ENCODE measurements at places on chromosomes 3 and 15.

DNA sequence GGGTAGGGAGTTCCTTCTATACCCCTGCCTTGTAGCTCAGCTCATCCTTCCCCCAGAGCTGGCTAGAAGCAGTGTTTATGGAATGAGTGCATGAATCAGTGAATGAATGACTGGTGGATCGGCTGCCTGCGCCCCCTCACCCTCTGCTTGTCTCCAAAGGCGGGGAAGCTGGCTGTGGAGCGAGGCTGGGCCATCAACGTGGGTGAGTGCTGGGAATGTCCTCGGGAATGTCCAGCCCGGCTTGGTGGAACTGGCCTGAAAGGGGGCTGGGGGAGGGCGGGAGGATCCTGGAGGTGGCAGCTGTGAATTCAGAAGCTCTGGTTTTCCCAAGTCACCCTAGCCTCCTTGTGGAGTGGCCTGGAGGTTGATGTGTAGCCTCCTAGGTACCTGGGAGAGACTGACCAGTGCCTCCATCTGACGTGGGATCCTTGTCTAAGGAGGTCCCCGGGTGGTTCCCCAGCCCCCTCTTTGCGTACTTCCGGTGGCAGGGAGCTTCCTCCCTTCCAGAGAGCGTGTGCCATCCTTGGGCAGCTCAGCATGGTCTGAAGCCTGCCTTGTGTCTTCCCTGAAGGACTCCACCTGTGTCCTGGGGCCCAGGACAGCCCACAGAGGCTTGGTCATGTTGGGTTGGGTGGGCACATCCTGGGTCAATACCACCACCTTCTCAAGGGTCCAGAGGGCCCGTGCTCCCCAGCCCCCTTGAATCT lies 18.4 kb downstream of the HDAC11 start:
- no peak for DNase-seq

DNA sequence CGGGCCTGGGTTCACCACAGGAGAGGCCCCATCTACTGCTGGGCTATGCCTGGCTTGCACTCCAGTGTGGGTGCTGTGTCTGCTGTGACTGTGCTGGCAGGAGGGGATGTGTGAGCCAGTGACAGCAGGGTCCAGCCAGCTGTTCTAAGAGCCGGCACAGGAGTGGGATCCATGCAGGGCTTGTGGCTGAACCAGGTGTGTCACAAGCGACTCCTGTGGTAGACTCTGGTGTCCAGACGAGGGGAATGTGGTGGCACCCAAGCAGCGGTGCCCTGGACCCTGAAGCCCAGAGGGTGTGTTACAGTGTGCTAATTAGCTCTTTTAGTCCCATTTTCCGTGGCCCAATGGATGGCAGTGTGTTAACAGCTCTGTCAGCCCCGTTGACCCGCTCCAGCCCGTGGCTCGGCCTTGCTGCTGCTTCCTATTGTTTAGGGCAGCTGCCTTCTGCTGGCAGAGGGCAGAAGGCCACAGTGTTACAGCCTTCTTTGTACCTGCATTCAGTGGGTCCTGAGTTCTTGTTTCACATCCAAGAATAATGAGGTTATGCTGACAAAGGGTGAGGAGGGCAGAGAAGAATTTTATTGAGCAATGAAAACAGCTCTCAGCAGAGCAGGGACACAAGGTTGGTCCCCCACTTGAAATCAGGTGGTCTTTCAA lies 78.5 kb upstream of the RNU6-1 start:
- DNase-seq: no peak

DNA sequence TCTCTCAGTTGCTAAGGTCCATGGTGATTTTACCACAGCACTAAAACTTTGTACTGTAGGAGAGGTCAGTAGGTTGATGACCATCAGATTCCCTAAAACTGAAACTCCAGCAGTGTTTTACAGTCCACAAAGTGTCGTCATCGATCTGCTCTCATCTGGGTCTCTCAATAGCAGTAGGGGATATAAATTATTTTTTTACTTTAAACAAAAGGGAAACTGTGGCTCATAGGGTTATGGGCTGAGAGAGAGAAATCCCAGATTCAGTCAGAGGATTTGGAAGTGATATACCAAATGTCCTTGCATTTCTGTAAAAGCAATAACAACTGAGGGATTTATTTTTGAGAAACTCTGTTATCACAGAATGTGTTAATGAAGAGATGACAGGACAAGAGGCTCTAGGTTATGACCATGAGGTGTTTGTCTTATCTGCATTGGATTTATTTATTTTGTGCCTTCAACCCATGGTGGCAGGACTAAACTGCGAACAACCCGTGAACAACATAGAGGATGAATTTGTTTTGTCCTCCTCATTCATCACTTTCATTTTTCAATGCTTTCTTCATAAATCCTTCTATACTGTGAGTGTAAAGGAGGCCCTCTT lies 869.7 kb downstream of the OTOL1 start:
- DNase-seq: no peak

DNA sequence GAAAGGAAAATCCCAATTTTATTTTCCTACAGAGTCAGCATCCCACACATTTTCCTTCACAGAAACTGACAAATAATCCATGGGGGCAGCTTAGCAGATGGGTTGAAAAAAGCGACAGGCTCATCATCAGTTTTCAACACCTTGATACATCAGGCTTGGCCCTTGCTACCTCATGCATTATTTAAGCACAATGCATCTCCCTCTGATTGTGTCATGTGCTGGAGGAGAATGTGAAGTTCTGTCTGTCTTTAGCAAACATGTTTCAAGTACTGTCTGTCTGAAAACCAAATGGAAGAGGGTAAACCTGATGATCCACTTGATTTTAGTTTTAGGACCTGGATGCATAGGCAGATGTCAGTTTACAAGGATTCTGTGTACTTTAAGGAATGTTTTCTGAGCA lies 128.6 kb upstream of the ADAMTS9 start:
- DNase-seq: no peak

- peak; percentile 4 for DNase-seq
Measured at GRCh38 chr3:185583925-185584324, 2.2 kb upstream of the SENP2 start.

- DNase-seq: no peak
Measured at GRCh38 chr3:193701953-193702635, 109.1 kb downstream of the OPA1 start.

DNA sequence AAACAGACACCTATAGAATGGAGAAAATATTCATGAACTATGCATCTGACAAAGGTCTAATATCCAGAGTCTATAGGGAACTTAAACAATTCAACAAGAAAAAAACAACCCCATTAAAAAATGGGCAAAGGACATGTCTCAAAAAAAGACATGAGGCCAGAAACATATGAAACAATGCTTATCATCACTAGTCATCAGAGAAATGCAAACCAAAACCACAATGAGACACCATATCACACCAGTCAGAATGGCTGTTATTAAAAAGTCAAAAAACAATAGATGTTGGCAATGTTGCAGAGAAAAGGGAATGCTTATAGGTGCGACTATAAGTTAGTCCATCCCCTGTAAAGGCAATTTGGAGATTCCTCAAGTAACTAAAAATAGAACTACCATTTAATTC lies 11.4 kb upstream of the HDGFL3 start:
- no peak for DNase-seq

- DNase-seq: no peak
Measured at GRCh38 chr3:31213869-31214486, 318.7 kb upstream of the STT3B start.

GRCh38 chr3:117547956-117548550 lies 838.5 kb downstream of the TUSC7 start:
- no peak for DNase-seq

- no peak for DNase-seq
Measured at GRCh38 chr15:57705746-57706404, 639 bp upstream of the POLR2M start.

DNA sequence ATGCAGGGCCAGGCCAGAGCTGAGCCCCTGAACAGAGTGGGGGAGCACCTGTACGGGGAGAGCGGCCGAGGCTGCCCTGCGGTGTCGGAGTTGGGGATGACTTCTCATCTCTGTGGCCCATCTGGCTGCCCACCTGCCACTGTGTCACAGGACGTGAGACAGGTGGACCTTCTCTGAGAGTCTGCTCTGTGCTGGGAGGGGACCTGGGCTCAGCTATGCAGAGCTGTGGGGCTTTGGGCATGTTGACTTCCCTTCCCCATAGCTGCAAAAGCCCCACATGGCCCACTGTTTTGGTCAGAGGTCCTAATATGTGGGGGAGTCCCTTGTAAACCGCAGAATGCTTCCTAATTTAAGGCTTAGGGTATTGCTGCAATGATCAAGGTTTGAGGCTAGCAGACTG lies 68.0 kb upstream of the TRPM1 start:
- no peak for DNase-seq

- DNase-seq: no peak
Measured at GRCh38 chr3:78887029-78887428, 880.8 kb downstream of the ROBO1 start.

- DNase-seq: no peak
Measured at GRCh38 chr3:64268926-64269325, 43.7 kb upstream of the PRICKLE2 start.

DNA sequence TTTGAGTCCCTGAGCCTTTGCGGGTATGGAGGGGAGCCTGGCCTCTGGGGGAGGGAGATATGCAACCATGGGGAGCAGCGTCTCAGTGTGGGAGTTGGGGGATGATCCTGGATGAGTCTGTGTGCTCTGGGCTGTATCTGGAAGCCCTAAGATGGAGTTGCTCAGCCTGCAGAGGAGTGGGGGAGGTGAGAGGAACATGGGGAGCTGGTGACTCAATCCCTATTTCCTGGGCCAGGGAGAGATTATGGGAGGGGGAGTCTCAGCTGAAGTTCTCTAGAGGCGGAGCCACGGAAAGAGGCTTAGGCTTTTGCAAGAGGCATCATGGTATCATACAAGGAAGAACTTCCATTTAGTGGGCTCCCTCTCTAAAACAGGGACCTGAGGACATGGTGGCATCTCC lies 59.5 kb upstream of the TMEM115 start:
- DNase-seq: no peak

DNA sequence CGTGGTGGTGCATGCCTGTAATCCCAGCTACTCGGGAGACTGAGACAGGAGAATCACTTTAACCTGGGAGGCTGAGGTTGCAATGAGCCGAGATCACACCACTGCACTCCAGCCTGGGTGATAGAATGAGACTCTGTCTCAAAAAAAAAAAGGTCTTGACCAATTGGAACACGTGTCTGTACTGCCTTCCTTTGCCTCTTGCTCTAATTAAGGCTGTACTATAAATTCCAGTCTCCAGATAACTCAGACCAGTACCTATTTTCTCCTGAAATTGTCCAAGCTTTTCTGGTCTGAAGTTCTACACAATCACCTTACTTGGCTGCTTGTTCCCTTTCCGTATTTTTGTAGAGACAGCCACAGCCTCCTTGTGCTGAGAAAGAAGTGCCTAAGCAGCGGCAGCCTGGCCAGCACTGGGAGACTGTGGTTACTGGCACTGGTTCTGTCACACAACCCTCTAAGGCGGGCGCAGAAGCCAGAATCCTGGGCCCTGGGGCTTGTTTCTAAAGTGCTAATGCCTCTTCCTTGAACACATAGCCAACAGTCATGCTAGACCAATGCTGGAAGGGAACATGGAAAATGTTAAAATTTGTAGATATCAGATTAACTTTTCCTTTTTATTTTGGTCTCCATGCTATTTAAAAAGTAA lies 6.2 kb upstream of the CEP70 start:
- no peak for DNase-seq

DNA sequence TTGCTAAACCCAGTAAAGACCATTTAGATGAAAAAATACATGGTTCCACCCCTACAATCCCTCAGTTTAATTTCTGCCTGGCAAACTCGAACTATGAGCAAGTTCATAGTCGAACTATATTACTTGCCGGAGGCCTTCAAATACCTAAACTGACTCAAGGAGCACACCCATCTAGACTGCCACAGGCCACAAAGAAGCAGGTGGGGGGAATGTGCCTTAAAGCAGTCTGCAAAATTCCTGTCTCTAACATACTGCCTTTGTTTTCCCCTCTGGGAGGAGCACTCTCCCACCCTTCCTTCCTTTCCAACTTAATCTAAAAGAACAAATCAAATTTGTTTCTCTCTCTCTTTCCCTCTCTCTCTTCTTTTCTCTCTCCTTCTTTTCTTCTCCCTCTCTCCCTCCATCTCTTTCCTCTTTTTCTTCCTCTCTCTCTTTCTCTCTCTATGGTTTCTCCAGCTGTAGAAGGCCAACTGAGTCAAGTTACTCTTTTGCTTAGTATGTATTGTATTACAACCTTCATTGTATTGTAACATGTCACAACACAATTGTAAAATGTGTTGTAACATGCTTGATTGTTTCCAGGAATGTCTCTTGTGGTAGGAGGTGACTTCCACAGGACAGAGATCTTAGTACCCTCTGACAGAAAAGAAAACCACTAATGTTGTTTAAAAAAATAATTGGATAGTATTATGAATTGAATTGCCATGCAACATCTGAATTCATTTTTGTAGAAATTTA lies 496.3 kb downstream of the ROBO2 start:
- DNase-seq: no peak

DNA sequence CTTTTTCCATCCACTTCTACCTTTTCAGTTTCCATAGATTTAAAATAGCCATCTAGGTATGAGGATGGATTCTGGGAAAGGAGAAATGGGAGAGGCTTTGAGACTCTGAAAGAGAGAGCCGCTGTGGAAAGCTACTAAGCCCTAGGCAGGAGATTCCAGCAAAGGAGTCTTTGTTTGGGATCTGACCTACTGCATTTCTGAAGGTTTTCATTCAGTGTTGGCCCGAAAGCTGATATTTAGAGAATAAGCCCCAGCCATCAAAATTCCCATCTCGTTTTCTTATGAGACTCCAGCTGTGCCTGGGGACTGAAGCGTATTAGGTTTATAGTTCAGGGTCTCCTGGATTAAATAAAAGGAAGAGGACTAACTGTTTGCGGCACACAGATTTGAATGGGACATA lies 19.5 kb downstream of the LIPH start:
- no peak for DNase-seq

DNA sequence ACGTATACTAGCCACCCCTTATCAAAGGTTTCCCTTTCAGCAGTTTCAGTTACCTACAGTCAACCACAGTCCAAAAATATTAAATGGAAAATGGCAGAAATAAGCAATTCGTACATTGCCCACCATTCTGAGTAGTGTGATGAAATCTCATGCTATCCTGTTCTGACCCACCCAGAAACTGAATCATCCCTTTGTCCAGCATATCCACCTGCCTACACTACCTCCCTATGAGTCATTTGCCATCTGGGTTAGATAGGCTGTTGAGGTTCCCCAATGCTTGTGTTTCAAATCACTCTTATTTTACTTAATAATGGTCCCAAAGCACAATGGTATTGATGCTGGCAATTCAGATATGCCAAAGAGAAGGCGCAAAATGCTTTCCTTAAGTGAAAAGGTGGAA lies 15.3 kb upstream of the PHC3 start:
- no peak for DNase-seq

DNA sequence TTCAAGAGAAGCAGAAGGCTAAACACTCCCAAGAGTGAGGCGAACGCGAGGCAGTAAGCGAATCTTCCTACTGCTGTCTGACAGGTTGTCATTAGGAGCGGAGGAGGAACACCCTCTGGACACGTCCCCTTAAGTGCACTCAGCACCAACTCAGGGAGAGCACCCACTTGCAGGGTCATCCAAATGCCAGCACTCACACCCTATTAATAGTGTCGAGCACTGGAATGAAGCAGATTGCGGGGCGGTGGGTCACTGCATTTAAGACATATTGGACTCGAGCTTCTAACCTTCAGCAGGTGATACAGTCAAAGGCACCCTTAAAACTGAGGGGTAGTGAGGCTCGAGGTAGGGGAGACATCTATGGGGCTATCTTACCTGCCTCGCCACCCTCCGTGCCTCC lies 28.7 kb downstream of the SH3BP5 start:
- DNase-seq: no peak

Data from NCI-H2227 treated with DMSO at 0.1 percent for 48 hours (cell line).